ENCODE measurements at places on chromosomes 7 and 10. TPM values are rescaled to one million over a fixed set of nuclear protein-coding genes. Genes with fewer than 3 reads are reported as not detected.
A peak's percentile ranks its signal among the peaks of the same experiment; 100 is the strongest.

GRCh38 chr7:24283554-24283896 lies 465 bp upstream of the NPY start:
- no peak overlapping the region for H3K27ac ChIP-seq
- no peaks in the 10 kb centered on the region for H3K36me3 ChIP-seq
- peaks cover 27% of the 10 kb centered on the region for H3K27me3 ChIP-seq
- no peaks in the 10 kb centered on the region for H3K4me1 ChIP-seq

DNA sequence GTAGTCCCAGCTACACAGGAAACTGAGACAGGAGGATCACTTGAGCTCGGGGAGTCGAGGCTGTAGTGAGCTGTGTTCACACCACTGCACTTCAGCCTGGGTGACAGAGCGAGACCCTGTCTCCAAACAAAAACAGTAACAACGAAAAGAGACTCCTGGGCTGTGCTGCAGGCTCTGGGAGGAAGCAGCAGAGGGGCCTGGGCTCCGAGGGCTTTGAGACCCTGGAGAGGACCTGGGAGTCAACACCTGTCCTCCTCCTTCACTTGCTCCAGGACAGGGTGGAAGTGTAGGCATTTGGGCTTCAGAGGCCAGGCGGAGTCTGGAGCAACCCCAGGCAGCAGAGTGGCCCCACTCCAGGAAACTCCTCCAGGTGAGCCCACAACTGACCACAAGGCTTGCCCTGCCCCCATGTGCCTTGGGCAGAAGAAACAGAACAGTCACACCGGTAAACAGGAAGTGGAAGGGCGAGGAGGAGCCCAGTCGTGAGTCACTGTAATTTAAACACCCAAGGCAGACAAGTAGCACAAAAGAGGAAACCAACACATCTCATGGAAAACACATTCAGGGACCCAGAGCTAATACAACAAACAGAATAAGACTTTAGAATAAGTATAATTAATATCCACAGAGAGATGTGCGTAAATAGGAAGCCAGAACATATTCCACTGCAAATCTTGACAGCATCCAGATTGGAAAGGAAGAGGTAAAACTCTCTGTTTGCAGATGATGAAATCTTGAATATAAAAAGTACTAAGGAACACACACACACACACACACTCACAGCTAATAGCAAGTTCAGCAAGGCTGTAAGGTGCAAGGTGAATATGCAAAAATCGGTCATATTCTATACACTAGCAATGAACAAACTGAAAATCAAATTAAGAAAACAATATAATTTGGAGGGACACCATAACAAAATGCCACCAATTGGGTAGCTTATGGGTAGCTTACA lies 20.5 kb upstream of the RASGEF1A start:
- peaks cover 3% of the 10 kb centered on the region for H3K27me3 ChIP-seq
- H3K4me3 ChIP-seq, result no peak overlapping the region
- DNase-seq, result no peak

GRCh38 chr10:34297541-34298345 lies 517.4 kb downstream of the PARD3 start:
- H3K4me1 ChIP-seq, result peaks cover 8% of the 10 kb centered on the region
- H3K27me3 ChIP-seq, result no peaks in the 10 kb centered on the region
- no peaks in the 10 kb centered on the region for H3K36me3 ChIP-seq
- H3K27ac ChIP-seq, result no peak overlapping the region
- H3K4me3 ChIP-seq, result no peak overlapping the region

DNA sequence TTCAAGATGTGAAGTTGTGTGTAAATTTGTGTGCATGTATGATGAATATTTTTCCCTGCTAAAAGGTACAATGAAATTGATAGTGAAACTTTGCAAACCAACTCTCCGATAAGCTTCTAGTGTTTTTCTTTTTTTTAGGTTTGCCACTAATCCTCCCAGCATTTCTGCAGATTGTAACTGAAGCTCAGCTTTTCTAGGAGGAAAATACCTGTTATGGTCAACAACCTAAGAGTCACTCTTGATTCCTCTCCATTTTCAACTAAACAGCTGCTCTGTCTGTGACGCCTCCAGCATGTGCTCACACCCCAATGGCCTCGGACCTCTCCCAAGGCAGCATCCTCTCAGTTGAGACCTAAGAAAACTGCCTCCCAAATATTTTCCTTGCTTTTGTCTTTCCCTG lies 406.2 kb downstream of the KCNMA1 start:
- no peak for DNase-seq
- H3K4me1 ChIP-seq, result peaks cover 11% of the 10 kb centered on the region
- no peak overlapping the region for H3K4me3 ChIP-seq
- H3K27ac ChIP-seq, result no peak overlapping the region
- no peaks in the 10 kb centered on the region for H3K36me3 ChIP-seq

DNA sequence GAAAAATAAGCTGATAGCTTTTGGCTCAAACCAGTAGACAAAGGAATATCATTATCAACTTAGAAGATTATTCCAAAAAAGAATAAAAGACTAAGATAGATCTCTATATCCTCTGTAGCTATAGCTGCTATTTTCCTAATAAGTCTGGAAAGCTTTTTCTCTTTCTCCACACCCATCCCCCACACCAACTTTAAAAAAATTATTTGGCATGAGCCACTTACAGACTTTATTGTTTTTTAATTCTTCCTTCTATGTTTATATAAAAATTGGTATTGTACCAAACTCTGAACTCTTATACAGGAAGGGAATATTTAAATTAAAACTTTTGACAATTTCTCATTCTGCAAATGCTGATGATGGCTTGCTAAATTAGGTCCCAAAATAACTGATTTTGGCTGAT lies 142.7 kb downstream of the RNF133 start:
- no peaks in the 10 kb centered on the region for H3K36me3 ChIP-seq
- no peaks in the 10 kb centered on the region for H3K27me3 ChIP-seq
- DNase-seq, result no peak
- H3K4me3 ChIP-seq, result no peak overlapping the region

DNA sequence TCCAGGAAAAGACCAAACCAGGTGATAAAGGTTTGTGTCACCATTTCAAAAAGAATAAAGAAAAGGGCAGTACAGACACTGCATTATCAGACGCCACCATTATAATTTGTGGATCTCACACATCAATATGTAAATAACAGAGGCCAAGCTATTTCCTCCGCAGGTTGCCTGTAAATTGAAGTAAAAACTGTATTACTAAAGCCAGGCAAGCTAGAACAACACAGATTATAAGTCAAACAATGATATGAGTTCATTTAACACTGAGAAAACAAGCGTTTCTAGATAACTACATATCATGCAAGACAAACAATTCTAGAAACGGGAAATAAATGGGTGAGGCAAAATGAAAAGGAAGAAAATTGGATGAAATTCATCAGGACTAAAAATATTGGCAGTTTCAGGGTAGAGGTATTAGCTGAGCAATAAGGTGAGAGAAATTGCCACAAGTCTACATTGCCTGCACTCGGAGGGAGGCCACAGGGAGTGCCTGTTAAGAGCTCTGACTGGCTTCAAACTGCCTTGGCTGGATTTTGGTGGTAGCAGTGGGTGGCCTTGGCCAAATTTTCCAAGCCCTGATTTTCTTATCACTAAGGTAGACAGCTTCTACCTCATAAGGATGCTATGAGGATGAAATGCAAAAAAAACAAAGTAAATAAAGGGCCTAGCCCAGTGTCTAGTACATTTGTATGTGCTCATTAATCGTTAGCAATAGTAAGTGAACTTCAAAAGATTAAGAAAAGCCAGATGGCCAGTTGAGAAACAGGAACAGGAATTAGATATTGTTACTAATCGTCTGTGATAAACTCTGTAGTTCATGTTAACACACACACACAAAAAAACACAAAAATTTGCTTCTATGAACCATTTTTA lies 240.0 kb upstream of the NFE2L3 start:
- H3K4me1 ChIP-seq, result no peaks in the 10 kb centered on the region
- no peak overlapping the region for H3K27ac ChIP-seq
- DNase-seq, result no peak
- no peaks in the 10 kb centered on the region for H3K36me3 ChIP-seq
- H3K4me3 ChIP-seq, result no peak overlapping the region

DNA sequence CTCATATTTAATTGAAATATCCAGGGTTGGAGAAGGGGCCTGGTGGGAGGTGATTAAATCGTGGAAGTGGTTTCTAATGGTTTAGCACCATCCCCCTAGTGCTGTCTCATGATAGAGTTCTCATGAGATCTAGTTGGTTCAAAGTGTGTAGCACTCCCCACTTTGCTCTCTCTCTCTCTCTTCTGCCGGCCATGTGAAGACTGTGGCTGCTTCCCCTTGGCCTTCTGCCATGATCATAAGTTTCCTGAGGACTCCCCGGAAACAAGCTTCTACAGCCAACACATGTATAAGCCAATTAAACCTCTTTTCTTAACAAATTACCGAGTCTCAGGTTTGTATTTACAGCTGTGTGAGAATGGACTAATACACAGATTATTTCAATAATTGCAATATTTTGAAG lies 305.8 kb upstream of the KCND2 start:
- no peak for DNase-seq
- H3K27me3 ChIP-seq, result no peaks in the 10 kb centered on the region
- no peaks in the 10 kb centered on the region for H3K36me3 ChIP-seq
- H3K4me1 ChIP-seq, result peaks cover 8% of the 10 kb centered on the region
- H3K4me3 ChIP-seq, result no peak overlapping the region

- no peaks in the 10 kb centered on the region for H3K36me3 ChIP-seq
- no peaks in the 10 kb centered on the region for H3K27me3 ChIP-seq
- H3K4me1 ChIP-seq, result no peaks in the 10 kb centered on the region
- no peak for DNase-seq
- H3K27ac ChIP-seq, result no peak overlapping the region
Measured at GRCh38 chr7:159136442-159136841, 8.2 kb downstream of the VIPR2 start.

GRCh38 chr10:14528450-14528849 lies 197.7 kb upstream of the FRMD4A start:
- H3K4me1 ChIP-seq, result peaks cover 28% of the 10 kb centered on the region
- H3K36me3 ChIP-seq, result peaks cover 18% of the 10 kb centered on the region
- DNase-seq, result no peak
- H3K27ac ChIP-seq, result no peak overlapping the region
- no peaks in the 10 kb centered on the region for H3K27me3 ChIP-seq

GRCh38 chr7:155643804-155644177 lies 670 bp upstream of the RBM33 start:
- H3K36me3 ChIP-seq, result peaks cover 8% of the 10 kb centered on the region
- no peaks in the 10 kb centered on the region for H3K27me3 ChIP-seq
- peaks cover 3% of the 10 kb centered on the region for H3K4me1 ChIP-seq
- peak overlapping the region; percentile 90 for H3K27ac ChIP-seq
- H3K4me3 ChIP-seq, result peak overlapping the region; percentile 88
- peak; percentile 18 for DNase-seq

DNA sequence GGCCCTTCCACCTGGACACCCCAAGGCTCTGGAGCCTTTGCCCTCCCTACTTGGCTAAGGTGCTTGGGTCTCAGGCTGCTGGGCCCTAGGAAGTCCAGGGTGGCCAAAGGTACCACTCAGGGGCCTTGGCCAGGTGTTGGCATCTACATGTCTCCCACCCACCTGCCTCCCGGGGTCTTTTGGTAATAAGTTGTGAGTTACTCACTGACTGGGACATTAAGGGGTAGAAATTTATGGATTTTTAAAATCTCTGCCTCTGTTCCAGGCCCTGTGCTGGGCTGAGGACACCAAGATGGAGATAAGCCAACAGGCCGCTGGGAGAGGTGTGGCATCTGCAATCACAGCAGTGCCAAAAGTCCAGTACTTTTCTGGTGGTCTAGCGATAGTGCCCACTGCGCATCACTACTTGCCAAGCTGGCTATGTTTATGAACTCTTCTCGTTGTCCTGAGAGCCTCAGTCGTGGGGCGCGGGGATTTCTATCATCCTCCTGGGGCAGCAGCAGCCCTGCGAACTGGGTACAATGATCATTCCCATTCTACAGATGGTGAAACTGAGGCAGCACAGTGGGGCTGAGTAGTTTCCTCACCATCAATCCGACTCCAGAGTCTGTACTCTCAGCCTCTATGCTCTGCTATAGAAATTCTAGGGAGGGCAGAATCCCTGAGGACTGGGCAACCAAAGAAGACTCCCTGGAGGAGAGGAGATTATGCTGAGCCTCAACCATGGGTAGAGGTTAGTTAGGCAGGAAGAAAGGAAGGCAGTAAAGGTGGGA lies 36.2 kb downstream of the TBATA start:
- no peaks in the 10 kb centered on the region for H3K4me1 ChIP-seq
- DNase-seq, result no peak
- no peak overlapping the region for H3K27ac ChIP-seq
- H3K27me3 ChIP-seq, result peaks cover 5% of the 10 kb centered on the region

DNA sequence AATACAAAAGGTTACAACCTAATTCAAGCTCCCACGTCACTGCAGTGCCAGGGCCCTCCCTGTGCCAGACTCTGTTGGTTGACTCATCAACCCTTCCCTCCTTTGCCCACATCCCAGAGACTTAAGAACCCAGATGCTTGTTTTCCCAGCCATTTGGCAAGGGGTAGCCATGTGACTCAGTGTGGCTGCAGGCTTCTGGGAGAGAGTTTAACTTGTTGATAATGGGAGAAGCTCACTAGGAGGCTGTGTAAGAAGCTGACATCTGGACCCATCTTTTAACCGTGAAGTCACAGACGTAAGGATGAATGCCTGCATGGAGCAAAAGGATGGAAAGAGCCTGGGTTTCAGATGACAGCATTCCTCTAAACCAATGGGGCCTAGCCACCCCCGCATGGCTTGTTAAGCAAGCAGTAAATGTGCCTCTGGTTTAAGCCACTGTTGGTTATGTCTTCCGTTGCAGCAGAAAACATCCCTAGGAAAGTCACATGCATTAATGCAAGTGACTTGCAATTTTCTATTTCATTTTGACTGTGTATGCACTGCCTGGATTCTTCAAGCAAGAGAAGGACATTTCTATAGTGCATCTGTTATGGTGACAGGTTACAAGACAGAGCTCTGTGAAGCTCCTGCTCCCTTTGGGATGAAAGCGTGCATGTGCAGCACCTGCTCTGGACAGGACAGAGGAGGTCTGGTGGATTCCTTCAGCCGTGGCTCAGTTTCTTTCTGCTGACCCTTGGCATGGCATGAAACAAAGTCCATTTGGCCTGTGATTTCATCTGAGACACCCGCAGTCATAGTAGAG lies 57.5 kb upstream of the CREB5 start:
- H3K4me1 ChIP-seq, result peaks cover 9% of the 10 kb centered on the region
- no peaks in the 10 kb centered on the region for H3K36me3 ChIP-seq
- H3K4me3 ChIP-seq, result no peak overlapping the region
- DNase-seq, result peak; percentile 99
- H3K27me3 ChIP-seq, result no peaks in the 10 kb centered on the region

- no peaks in the 10 kb centered on the region for H3K27me3 ChIP-seq
- no peak for DNase-seq
- H3K27ac ChIP-seq, result no peak overlapping the region
- H3K4me1 ChIP-seq, result no peaks in the 10 kb centered on the region
- H3K36me3 ChIP-seq, result no peaks in the 10 kb centered on the region
Measured at GRCh38 chr10:26438534-26439341, 597 bp downstream of the APBB1IP start.

NKX6-2 gene
- not detected for total RNA-seq

WNT8B gene
- not detected for total RNA-seq

SFRP5 gene
- total RNA-seq, result not detected

HABP2 gene
- total RNA-seq, result not detected

FRMD4A gene
- total RNA-seq, result 27.5 TPM

SORCS1 gene
- not detected for total RNA-seq

All from IMR-90 (cell line).